ENCODE measurements at places on chromosomes 4 and X. TPM values are rescaled to one million over a fixed set of nuclear protein-coding genes. Genes with fewer than 3 reads are reported as not detected.

Gene GRID2
- total RNA-seq = under 0.01 TPM

Gene ADH1C
- total RNA-seq = not detected

Gene MND1
- total RNA-seq = 4.0 TPM

Gene PPP2R2C
- total RNA-seq = 3.6 TPM

Gene FGD1
- total RNA-seq = 2.7 TPM
